Stimulated activated CD4-positive, alpha-beta T cell treated with anti-CD3 and anti-CD28 coated beads, Interleukin-12 subunit alpha, Interleukin-12 subunit beta, amount 100 ng/mL, for 24 hours (primary cell): ENCODE measurements at places on chromosomes 5 and 9.

DNA sequence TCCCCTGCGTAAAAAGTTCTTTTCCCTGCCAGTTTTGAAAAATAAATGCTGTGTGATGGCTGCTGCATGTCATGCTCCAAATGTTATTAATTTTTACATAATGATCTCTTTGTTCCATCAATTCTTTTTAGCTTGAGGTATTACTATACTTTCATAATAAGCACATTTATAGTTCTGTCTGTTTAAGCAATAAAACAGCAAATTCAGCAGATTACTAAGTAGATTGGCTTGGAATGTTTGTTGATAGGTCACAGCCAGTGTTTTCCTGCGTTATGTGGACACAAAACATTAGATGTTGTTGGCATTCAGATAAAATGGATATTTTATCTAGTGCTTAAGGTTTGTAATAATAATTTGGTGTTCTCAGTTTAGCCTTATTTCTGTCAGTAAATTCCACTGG is 242.0 kb downstream of the KDM4C start:
- DNase-seq, result no peak

DNA sequence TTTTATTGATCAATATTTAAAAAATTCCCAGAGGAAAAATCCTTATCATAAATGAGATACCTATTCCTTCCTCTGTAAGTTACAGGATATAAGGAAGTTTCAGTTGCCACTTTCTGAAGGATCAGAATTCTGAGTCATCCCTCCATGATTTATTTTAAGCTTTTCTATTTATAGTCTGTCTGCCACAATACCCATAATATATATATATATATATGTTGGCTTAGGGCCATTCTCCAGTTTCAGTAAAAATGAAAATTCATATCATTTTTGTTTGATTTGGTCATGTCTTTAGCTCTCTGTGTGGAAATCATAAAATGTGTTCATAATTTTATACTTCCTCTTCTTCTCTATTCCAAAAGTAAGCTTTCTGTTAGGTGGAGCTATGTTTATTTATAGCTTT is 215.8 kb upstream of the CYLC2 start:
- DNase-seq, result no peak

DNA sequence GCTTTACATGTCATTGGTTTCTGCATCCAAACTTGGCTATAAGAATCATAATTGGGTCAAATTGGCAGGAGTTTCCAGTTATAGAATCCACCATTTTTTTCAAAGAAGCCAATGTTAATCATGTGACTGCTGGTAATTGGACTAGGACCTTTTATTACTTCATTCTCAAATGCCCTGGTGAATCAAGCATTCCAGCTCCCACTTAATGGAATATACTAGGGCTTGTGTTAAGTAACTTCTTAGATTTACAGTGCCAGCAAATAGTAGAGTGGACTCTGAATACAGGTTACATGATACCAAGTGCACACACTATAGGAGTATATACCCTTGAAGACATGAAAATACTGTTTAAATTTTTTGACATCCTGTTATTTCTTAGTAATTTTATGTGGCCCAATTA is 96.7 kb downstream of the NUDT12 start:
- DNase-seq, result no peak

DNA sequence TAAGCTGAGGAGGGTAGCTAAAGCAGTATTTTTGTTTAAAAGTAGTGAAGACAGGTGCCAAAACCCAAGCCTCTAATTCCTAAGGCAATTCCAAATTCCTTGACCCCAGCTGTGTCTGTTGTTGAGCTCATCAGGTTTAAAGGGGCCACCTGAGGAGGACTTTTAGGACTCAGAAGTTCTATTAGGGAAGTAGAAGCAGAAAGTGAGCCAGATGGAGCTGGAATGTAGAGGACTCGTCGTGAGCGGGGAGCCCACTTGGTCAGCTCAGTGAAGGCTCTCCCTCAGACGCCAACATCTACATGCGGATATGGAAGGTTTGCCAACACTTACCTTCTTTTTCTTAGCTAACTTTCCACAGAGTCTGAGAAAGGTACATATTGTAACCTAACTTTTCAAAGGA is 102.8 kb downstream of the PLPPR1 start:
- no peak for DNase-seq

- no peak for DNase-seq
These were observed 65.7 kb upstream of the ATG10 start for GRCh38 chr5:81906086-81906485.

DNA sequence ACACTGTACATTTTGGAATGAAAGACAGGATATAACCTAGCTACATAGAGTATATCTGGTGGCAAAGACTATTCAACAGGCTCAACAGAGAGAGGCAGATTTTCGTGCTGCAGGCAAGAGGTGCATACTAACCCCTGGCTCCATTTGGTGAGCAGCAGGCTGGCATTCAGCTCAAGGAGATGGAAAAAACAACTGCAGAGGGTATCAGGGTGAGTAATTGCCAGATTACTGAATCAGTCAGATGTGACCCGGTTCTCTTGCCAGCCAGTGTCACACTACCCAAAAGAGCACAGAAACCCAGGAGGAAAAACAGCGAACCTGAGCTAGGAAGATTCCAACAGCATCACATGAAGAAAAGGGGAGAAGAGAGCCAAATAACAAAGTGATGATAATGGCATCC is 130.4 kb upstream of the PRLR start:
- no peak for DNase-seq

- DNase-seq, result no peak
These were observed 138.9 kb upstream of the RAI14 start for GRCh38 chr5:34517249-34517648.

DNA sequence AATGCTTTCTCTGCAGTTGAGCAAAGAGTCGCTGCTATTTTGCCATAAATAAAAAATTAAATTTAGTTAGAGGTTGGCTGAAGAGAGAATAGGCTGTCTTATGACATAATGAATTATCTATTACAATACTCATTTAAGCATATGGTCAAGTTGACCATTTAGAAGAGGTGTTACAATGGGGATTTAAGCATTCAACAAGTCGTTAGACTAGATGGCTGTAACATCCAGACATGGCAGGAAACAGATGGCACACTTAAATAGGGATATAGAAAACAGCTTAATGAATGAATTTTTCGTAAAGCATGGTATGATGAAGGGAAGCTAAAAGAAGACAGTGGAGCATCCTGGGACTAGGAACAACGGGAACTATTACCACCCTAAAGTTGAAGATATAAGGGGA is 160.3 kb upstream of the PTPRD start:
- no peak for DNase-seq

- no peak for DNase-seq
These were observed 17.2 kb downstream of the NKX2-5 start for GRCh38 chr5:173217626-173218397.

GRCh38 chr9:113918697-113919350 is 42.7 kb downstream of the ZNF618 start:
- no peak for DNase-seq

GRCh38 chr5:163498886-163499285 is 6.5 kb upstream of the MAT2B start:
- no peak for DNase-seq
